ENCODE measurements at places on chromosomes 7 and 10. TPM values are rescaled to one million over a fixed set of nuclear protein-coding genes. Genes with fewer than 3 reads are reported as not detected.

RNF32 gene
- total RNA-seq = 0.32 TPM

CAMK2B gene
- total RNA-seq = 3.2 TPM

CNNM2 gene
- 18.7 TPM for total RNA-seq

GLUD1 gene
- total RNA-seq = 134 TPM

- no peak for DNase-seq
Measured at GRCh38 chr10:46268076-46268881, 18.5 kb upstream of the ANTXRL start.

DNA sequence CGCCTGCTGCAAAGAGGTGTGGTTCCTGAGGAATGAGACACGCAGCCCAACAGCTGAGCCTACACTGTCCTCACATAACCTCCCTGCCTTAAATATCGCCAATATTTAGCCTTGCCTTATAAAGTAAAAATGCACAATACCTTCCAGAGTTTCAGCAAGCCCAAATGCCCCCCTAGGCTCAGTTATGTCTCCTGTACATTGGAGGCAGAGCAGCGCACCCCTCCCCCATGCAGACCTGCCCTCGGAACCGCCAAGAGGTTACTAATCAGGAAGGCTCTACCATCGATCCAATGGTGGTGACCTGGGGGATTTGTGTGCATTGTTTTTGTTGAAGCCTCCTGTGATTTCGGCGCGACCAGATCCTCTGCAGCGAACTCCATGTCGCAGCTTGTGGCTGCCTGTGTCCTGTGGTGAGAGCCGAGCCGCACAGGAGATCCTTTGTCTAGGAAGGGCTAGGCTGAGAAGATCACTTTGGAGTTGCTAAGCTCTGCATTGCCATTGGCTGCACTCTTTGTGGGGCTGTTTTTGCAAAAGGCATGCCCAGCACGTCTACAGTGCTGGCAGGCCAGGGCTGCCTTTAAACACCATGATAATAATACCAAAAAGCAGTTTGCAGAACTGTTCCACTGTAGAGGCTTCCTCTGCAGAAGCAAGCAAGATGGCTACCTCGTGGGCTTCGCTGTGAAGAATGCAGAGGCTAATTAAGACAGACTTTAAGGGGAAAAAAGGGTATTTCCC, 40.1 kb downstream of the TET1 start:
- peak; percentile 16 for DNase-seq

DNA sequence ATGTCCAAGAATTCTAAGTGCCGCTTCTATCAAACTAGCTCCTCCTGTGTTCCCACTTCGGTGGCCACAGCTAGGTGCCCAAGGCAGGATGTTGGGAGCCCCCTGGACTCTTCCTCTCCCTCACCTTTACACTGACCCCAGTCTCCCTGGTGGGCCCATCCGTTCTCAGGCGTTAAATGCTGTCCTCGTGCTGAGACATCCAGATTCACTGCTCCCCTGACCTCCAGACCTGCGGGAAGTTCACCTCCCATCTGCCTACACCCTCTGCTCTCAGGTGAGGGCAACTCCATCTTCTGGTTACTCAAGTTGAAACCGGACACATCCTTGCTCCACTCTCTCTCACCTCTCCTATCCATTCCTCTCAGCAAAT, 114.3 kb downstream of the ARHGAP22 start:
- peak; percentile 52 for DNase-seq

DNA sequence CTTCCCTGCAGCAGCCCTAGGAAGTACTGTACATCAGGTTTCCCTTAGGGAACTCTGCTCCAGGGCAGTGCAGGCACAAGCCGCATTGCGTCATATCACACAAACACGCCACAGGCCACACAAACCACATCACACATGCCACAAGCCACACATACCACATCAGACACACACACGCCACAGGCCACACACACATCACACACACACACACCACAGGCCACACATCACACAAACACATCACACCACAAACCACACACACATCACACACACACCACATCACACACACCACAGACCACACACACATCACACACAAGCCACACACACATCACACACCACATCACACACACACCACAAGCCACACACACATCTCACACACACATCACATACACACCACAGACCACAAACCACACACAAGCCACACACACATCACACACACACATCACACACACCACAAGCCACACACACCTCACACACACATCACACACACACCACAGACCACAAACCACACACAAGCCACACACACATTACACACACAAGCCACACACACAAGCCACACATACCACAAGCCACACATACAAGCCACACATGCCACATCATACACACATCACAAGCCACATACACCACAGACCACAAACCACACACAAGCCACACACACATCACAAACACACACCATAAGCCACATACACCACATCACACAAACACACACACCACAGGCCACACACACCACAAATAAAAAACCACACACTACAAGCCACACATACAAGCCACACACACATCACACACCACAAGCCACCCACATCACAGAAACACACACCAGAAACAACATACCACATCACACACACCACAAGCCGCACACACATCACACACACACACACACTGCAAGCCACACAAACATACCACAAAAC, 53.4 kb downstream of the TMEM209 start:
- DNase-seq = peak; percentile 21
